Activated CD4-positive, alpha-beta T cell treated with anti-CD3 and anti-CD28 coated beads for 4 hours (primary cell): ENCODE measurements at places on chromosomes 12 and 14.
A peak's percentile ranks its signal among the peaks of the same experiment; 100 is the strongest.

GRCh38 chr12:123034865-123035264 lies 54.4 kb downstream of the ARL6IP4 start:
- DNase-seq = peak; percentile 41

DNA sequence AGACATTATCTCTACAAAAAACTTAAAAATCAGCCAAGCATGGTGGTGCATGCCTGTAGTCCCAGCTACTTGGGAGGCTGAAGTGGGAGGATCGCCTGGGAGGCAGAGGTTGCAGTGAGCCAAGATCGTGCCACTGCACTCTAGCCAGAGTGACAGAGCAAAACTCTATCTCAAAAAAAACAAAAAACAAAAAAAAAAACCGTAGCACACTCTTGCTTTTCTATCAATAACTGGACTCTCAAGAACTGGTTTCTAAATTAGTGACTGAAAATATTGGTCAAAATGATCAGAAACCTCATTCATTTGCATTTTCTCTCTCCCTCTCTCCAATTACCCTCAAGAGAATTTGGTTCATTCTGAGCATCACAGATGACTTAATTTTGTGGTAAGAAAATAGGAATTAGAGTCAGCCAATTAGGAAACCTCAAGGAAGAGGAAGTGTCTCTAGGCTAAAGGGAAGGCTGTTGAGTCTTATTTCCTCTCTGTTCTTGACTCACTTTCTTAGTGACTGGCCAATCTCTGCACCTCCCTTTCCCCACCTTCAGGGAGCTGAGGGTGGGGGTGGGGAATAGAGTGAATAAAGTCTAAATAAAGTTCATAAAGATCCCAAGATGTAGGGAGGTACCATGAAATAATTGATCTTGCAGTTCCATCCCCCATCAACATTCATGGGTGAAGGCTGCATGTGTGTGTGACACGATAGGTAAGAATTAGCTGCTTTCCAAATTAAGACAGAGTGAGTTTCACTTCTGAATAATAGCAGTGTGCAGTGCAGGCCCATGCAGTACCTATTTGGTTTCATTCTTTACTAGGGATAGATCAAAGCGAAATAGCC lies 6.8 kb upstream of the PSMA6 start:
- peak; percentile 7 for DNase-seq

DNA sequence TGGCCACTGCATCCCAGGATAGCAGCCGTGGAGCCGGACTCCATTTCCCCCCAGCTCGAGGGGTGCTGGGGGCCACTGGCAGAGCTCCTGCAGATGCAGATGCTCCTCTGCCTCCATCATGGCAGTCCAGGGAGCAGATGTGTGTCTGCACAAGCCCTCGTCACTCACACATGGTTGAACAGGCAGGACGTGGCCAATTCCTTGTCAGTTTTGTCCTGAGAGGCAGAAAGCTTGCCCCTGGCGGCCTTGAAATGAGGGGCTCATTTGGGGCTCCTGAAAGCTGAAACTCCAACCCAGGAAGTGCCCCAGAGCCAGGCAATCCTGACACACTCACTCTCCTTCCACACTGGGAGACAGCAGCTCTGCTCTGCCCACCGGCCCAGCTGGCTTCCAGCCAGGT lies 100.9 kb upstream of the C14orf180 start:
- DNase-seq = no peak

GRCh38 chr12:15608941-15609340 lies 180.2 kb downstream of the EPS8 start:
- no peak for DNase-seq

GRCh38 chr14:64092940-64093339 lies 201.2 kb downstream of the ESR2 start:
- DNase-seq = no peak

GRCh38 chr12:93913845-93914244 lies 234.5 kb upstream of the PLXNC1 start:
- DNase-seq = no peak

- DNase-seq = no peak
These were observed 9.5 kb downstream of the TBX3 start for GRCh38 chr12:114674251-114675047.

GRCh38 chr14:62189698-62190097 lies 427.5 kb downstream of the SNAPC1 start:
- DNase-seq = no peak

- DNase-seq = no peak
These were observed 6.2 kb upstream of the BIN2 start for GRCh38 chr12:51330186-51330585.

- DNase-seq = no peak
These were observed 395.8 kb upstream of the FBXO33 start for GRCh38 chr14:39827901-39828655.

- DNase-seq = no peak
These were observed 57.2 kb upstream of the RIN3 start for GRCh38 chr14:92456215-92457015.

GRCh38 chr14:85451421-85451820 lies 78.5 kb upstream of the FLRT2 start:
- no peak for DNase-seq

DNA sequence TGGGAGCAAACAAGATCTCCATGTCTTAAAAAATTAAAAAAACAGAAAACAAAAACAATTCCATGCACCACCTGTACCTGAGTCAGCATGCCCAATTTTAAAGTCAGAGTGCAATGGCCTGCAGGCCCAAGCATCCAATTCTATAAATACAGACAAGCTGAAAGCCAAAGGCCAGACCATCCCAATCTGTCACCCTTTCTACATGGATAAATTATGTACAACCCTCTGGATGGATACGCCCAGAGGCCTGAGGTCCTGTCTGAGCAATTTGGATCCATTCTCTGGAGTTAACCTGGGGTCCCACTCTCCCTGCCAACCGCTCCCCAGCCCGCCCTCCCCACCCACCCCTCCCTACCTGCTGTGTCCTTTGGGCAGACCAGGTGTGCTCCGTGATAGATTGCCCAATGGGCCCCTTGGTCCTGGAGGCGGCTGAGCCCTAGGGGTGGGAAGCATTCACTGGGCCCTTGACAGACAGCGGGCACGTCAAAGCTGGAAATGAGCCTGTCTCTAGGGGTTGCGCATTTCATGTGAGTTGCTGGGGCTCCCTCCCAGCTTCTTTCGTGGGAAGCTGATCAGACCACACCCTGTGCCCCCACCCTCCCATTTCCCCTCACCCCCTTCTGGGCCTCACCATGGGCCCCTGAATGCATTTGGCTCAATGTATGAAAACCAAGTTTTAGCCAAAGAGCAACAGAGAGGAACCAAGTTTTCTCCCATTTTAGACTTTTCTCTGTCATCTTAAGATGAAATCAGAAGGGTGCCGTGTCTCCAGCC lies 171.3 kb downstream of the BCL11B start:
- no peak for DNase-seq

GRCh38 chr12:28415755-28416154 lies 225.5 kb downstream of the CCDC91 start:
- no peak for DNase-seq

DNA sequence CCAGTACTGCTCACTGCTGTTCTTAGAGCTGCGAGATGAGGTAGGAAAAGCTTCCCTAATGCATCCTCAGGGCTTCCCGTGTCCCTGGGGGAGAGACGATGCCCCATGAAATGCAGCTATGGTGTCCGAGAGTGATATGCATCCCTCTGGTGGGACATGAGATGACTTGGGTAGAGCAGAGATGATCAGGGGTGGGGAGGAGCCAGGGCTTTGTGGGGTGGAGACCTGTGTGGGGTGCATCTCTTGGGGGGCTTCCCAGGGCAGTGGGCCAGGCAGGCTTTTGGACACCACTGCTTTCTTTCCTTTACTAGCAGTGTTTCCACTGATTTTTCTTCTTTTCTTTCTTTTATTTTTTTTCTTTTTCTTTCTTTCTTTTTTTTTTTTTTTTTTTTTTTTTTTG lies 147.3 kb downstream of the ADGRD1 start:
- DNase-seq = no peak

DNA sequence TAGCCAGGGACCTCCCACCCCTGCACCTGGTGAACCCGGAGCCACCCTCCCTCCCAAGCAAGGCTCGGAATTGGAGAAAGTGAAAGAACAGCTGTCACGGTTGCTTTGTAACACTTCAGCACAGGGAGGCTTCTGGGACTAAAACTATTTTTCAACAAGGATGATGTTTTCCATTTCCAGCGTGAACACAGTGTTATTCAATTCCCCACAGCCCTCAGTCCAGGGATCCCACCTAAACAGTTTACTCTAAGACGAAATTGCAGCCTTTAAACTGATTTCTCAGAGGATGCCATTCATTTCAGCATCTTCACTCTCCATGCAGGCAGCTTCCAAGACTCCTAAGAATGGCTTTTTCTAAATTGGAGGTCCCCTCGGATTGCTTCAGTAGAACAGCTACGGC lies 229.2 kb downstream of the SLC15A4 start:
- no peak for DNase-seq

- DNase-seq = no peak
These were observed 38.7 kb upstream of the BCL7A start for GRCh38 chr12:121982950-121983349.

DNA sequence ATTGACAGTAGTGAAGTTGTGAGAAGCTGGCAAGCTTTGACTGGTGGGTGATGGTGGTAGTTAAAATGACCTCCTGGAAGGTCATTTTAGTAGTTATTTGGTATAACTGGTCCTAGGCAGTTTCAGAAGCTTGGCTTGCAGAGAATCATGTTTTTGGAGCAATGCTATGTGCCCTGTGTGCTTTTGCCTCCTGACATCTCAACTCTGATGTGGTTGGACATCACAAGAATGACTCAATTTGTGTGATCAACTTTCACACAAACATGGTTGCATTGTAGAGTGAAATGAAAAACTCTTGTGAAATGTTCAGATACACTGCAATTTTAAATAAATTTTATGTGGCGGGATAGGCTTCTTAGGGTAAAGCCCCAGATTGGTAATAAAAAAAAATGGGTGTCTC lies 8.3 kb upstream of the ABCD2 start:
- no peak for DNase-seq

DNA sequence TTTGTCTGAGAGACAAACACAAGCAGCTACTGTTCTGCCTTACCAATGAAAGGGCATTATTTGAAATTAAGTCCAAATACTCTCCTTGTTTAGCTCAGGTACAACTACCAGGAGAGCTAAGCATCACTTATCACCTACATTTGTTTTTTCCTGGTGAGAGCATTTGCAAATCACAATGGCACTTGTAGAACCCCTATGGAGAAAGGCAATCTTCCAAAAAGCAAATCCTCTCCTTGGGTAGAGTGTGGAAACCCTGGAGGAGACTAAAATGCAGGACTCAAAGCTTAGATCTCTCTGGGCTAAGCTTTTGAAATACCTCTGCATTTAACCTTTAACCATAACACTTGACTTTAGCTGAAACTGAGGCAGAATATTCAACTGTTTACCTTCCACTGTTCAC lies 20.8 kb downstream of the GTSF1 start:
- DNase-seq = no peak

DNA sequence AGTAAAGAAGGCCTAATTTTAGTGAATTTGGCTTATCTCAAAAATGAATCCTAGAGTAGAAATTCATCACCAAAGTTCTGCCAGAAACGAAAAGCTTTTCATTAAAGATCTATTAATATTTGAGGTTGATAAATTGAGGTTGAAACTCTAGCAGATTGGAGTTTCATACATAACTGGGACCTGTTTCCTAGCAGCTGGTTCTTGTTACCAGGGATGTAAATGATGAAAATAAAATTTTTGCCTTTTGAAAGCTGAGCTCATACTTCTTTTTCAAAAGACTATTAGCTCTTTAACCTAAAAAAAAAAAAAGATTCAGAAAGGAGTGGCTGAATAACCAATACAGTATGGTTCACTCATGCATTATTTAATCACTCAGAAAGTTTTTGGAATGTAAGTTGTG lies 98.3 kb downstream of the PTGER2 start:
- DNase-seq = no peak

GRCh38 chr14:94004015-94004414 lies 6.9 kb downstream of the CCDC197 start:
- DNase-seq = no peak

GRCh38 chr14:53183611-53184010 lies 30.5 kb upstream of the DDHD1 start:
- no peak for DNase-seq

- DNase-seq = no peak
These were observed 422.5 kb upstream of the PDE3A start for GRCh38 chr12:19945559-19946435.

GRCh38 chr12:120710805-120711296 lies 593 bp downstream of the UNC119B start:
- peak; percentile 12 for DNase-seq

GRCh38 chr12:53795927-53796326 lies 44.1 kb upstream of the CISTR start:
- no peak for DNase-seq

DNA sequence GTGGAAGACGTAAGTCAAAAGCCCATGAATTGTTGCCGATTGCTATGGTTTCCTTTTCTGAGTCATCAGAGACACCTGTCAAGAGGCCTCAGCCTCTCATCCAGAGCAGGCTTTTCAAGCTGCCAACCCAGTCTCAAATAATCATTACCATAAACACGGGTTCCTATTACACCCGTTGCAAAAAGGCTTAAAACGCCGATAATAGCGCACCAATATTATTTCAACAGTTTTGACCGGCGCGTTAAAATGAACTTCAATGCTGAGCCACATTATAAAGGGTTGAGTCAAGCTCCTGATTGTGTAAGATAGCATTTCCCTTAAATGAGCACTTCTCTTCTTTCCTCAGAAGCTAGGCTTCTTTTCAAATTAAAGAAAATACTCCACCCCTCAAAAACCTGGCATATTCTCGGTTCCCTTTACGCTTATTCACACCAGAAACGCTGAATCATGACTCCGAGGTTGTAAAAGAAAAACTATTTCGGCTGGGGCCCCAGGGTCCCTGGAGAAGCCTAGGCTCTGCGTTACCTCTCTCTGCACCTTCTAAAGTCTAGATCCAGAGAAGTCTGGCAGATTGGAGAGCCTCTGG lies 1.4 kb downstream of the TMTC1 start:
- no peak for DNase-seq

- no peak for DNase-seq
These were observed 45.9 kb upstream of the SLC24A4 start for GRCh38 chr14:92277031-92277430.

DNA sequence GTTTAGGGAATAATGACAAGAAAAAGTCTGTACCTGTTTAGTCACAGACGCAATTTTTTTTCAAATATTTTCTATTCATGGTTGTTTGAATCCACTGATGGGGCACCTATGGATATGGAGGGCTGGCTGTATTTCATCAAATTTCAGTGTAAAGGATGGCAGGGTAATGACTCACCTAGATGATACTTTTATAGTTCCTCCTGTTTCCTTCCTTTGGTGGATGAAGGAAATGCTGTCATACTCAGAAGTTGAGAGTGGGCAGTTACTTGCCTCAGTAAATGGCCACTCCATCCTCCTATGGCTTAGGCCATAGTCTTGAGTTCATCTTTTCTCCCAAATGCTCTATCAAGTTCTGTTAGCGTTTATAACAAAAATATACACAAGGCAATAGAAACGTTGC lies 18.9 kb upstream of the C12orf71 start:
- DNase-seq = no peak
